Fibroblast of skin of left quadriceps (primary cell): ENCODE measurements at places on chromosomes 13 and 19.
A peak's percentile ranks its signal among the peaks of the same experiment; 100 is the strongest.

- no peak for DNase-seq
These were observed 462.2 kb downstream of the TSHZ3 start for GRCh38 chr19:30887042-30887441.

DNA sequence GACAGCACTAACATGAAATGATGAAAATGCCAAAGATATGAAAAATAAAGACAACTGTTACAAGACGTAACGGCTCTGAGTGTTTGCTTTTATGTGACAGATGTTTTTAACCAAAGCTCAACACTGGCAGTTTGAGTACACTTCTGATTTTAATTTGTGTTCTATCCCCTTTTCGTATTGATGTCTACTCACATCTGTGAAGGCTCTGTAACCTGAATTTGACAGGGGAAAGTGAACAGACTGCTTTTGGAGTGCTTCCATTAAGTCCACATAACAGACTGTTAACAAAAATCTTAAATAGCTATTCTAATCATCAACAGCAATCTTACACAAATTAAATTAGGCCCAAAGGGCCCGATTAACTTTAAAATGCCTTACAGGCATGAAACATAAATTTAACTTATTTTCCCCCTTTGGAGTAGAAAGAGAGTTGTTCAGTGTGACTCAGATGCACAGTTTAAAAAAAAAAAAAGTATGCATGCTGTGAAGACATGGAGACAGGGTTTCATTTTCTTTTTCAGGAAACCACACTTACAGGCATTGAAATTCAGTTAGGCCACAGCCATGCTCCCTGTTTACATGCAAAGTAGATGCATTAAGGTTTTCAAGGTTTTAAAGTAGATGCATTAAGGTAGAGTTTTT is 16.3 kb upstream of the RNASEH2B start:
- peak; percentile 70 for DNase-seq

GRCh38 chr13:63680704-63681103 is 2265.1 kb upstream of the PCDH20 start:
- no peak for DNase-seq

DNA sequence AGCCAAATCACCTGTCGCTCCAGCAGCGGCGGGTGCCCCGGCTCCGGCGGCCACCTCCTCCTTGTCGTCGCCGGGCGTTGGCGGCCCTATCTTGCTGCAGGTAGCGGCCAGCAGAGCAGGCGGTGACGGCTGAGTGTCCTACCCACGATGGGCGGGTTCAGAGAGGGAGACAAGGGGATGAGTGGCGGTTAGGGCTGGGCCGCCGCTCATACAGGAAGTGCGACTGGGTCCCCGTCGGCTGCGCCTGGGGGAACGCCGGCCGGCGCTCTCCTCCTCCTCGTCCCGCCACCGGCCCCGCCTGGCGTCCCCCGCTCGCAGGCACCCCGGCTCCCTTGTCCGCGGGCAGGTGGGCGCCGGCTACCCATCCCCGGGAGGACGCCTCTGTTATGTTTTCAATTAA is 1692.0 kb downstream of the SLITRK5 start:
- no peak for DNase-seq

- DNase-seq = no peak
These were observed 12.4 kb upstream of the VWA8 start for GRCh38 chr13:41973247-41973741.
